ENCODE measurements at places on chromosomes 13 and 19.

GRCh38 chr19:897442-898039 is 4.3 kb downstream of the RNU6-9 start:
- no peak for DNase-seq

GRCh38 chr13:111398715-111399299 is 78.4 kb downstream of the TEX29 start:
- DNase-seq: no peak

DNA sequence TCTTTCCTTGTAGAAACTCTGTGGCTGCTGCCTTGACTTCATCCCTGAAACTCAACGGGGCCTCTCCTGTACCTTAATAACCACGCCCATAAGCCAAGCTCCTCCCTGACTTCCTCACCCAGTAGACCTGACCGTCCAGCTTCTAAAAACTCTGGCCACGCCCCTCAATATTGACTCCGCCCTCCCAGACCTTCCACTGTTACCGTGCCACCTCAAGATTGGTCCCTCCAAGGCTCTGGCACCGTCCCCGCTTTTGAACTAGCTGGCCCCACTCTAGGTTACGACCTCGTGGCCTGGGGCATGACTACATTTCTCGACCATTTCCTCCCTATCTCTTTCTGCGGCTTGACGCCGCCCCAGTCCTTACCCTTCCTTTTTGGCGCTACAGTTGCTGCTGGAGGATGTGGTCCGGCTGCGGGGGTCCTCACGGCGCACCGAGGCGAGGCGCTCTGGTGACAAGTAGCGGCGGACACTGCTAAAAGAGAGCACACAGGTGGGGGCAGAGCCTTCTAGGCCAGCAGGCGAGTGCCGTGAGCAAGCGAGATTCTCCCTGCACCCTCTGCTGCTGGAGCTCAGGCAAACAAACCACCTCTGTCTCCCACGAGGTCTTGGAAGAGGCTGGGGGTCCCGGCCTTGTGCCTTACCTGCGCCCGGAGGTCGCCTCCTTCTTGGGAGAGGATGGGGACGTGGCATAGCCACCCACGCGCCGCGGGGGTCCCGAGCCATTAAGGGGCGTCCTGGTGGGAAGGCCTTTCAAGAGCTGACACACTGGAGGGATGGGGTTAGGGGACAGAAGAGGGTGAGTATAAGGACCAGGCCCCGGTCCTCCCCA is 2.3 kb upstream of the EML2 start:
- DNase-seq: peak; percentile 47

- no peak for DNase-seq
Measured at GRCh38 chr13:62038214-62038613, 622.6 kb upstream of the PCDH20 start.

- DNase-seq: no peak
Measured at GRCh38 chr13:94822356-94822755, 110.0 kb upstream of the SOX21 start.

DNA sequence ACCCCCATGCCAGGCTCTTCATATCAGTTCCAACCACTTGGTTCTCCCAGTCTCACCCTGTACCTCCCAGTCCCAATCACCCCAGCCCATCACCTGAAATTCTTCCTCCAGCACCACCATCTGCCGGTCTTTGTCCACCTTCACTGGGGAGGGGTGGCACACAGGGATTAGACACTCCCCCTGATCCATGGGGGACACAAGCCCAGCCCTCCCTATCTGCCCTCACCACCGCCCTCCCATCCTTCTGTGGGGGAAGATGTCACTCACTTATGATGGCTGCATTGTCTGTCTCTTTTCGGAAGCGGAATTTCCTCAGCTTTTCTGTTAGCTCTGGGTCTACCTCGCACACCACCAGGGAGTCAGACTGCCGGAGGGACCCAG is 685 bp downstream of the GMFG start:
- DNase-seq: no peak

DNA sequence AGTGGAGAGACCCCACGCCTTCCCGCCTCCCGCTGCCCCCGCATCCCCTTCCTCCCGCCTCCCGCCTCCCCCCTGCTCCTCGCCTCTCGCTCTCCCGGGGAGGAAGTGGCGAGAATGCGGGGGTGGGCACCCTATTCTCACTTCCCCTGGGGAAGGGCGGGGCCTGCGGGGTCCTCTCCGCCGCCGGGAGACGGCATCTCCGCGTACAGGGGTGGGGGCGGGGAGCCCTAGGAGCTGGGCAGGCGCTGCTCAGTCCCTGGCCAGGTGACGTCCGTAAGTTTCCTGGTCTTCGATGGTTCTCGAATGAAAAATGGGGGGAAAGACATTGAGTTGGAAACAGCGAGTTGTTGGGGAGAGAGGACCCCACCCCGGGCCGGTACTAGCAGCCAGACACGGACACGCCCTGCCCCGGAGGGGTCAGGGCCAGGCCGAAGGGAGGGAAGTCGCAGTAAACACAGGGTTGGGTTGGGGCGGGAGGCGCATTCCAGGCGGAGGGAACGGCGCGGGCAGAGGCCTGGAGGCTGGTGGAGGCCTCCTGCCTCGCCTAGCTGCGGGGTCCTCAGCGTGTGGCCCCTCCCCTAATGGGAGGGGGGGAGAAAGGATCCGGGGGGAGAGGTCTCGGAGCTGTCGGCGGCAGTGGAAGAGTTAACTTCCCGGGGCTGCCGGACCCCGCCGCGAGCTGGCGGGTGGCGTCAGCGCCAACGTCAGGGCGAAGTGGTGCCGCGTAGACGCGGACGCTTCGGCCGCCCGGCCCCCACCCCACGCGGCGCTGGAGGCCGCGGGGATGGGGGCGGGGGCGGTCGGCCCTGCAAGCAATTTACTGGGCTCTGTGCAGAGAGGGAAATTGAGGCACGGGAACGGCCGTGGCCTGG is 10.4 kb upstream of the JUND start:
- DNase-seq: peak; percentile 73

GRCh38 chr13:46004491-46004890 is 48.1 kb downstream of the ZC3H13 start:
- no peak for DNase-seq

DNA sequence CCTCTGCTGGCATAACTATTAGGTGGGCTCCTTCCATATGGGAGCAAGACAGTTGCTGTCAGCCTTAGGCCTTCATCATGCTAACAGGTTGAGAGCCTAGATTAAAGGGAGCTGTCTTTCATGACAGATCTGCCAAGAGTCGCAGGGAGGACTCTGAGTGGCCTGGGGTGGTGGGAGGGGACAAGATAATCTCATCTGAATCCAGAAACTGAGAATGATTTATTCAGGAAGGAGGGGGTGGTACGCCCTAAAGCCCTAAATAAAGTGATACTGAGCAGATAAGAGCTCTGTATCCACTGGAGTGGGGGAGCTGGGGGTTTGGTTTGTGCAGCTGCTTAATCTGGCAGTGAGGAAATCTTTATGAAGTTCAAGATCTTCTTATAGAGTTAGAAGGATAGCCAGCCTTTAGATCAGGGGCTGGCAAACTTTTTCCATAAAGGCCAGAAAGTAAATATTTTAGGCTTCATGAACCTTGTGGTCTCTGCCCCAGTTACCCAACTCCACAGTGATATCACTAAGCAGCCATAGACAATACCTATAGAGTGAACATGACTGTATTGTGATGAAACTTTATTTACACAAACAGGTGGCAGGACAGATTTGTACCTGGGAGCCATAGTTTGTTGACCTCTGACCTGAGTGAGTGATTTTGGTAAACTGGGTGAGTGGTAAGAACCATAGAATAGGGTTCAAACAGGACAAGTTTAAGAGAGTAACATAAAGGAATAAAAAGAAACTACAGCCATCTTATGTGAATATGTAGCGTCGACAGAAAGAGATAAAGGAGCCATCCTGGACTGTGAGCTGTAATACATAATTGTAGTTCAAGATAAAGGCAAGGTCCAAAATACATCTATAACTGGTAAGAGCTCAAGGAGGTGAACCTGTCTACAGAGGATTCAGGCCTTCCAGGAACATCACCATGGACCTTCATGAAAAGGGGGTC is 9.8 kb upstream of the STK24 start:
- no peak for DNase-seq

GRCh38 chr13:48412881-48413351 is at the start of gene LPAR6:
TSS of gene LPAR6 (minus strand) at chr13:48413113. CDS start at chr13:48412423, 690 bp downstream.
- DNase-seq: no peak

GRCh38 chr13:36706755-36707154 is 32.9 kb downstream of the SERTM1 start:
- DNase-seq: no peak

- DNase-seq: no peak
Measured at GRCh38 chr19:39430675-39431593, 4.8 kb downstream of the RPS16 start.

DNA sequence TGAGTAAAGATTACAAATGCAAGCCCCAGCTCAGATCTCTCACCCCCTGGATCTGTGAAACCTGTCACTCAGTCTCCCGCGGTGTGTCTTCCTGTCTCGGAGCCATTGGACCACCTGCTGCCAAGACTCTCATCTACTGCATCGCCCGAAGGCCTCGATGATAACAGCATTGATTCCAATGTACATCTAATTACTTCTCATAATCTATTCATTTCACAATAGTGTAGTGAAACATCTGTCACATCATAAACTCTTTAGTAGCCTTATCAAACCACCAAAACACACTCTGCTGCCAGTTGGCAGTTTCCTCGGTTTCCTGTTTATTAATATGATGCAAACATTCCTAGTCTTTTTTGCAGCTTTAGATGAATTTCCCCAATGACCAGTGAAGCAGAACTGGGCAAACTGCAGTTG is 220.3 kb downstream of the POU4F1 start:
- DNase-seq: no peak

DNA sequence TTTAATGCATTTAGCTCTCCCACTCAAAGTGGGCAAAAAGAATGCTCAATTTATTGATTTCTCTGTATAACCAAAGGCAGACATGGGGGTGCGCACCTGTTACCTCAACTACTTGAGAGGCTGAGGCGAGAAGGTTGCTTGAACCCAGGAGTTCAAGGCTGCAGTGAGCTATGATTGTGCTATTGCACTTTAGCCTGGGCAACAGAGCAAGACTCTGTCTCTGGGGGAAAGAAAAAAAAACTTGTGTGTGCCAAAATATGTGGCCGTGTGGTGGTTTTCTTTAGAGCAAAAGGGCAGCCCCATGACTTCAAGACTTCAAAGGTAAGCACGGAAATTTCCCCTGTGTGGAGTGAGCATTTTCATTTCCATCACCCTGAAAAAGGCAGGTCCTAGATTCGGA is 81.9 kb downstream of the IPO5 start:
- DNase-seq: no peak

GRCh38 chr19:11338569-11339253 is 746 bp downstream of the RAB3D start:
- DNase-seq: no peak

DNA sequence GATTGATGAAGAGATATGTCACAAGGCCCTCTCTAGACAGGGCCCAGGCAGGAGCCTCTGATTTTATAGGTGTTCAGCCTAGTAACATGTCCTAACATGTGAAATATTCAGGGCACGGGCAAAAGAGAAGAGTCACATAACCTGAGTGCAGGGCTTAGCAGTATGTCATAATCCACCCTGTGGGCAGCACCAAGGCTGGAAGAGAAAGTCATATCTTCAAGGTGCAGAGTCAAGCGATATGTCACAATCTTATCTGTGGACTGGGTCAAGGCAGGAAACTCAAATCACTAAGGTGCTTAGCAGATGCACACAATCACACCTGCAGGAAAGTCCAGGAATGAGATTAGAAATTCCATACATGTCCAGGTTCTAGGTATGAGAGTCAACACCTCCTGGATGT is 51.5 kb upstream of the ZNF728 start:
- no peak for DNase-seq

- no peak for DNase-seq
Measured at GRCh38 chr13:101327871-101328270, 88.4 kb downstream of the NALCN start.

DNA sequence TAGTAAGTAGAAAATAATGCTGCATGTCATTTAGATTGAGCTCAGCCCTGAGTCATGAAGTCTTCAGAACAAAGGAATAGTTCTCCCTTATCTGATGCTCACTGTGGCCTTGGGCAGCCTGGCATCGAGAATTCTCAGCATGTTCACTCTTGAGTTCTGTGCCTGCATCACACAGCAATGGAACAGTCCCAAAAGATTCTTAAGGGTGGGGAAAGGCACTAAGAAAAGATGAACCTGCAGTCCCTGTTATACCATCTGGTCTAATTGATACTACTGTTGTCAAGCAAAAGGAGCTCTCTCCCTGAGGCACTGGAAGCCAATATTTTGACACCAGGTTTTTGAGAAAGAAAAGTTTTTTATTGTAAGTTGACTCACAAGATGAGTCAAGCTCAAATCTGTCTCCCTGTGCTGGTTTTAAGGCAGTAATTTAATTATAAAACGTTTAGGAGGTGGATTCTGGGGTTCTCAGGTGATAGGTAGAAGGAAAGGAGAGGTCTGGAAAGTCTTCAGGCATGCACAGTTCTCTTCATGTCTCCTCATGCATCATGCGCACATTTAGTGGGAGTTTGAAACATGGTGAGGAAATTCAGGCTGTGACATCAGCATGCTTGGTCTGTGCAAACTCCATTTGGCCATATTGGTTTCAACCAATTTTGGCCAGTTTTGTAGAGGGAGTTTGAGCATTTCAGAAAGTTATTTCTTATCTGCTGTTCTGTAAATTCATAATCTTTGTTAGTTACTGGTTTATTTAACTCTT is 38.1 kb upstream of the ZNF766 start:
- no peak for DNase-seq

DNA sequence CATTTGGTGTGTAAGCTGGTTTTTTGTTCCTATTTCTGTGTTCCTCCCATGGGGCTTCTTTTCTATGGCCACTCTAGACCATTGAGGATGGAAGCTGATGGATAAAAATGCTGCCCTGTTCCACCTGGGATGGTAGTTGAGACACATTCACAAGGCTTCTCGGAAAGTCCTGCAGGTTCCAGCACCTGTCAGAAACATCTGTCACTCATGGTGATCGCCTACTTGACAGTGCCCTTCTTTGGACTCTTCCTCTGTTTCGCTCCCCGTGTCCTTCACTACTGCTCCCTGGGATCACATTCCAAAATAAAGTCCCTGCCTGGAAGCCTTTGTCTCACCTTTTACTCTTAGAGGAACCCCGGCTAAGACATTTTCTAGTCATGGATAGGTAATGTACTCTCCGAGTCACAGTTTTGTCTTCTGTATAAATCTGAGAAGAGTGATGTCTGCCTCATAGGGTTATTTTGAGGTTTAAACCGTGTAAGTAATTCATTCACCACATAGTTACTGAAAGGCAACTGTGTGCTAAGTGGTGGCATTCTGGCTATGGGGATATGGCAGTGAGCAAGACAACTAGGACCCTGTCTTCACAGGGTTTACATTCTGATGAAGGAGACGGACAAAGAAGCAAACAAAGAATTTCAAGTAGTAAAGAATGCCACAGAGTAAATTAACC is 21.0 kb downstream of the UBAC2 start:
- no peak for DNase-seq

Data from activated T-cell treated with anti-CD3 and anti-CD28 coated beads for 4 hours (primary cell).